ENCODE measurements at places on chromosomes 4 and X. TPM values are rescaled to one million over a fixed set of nuclear protein-coding genes. Genes with fewer than 3 reads are reported as not detected.

DNA sequence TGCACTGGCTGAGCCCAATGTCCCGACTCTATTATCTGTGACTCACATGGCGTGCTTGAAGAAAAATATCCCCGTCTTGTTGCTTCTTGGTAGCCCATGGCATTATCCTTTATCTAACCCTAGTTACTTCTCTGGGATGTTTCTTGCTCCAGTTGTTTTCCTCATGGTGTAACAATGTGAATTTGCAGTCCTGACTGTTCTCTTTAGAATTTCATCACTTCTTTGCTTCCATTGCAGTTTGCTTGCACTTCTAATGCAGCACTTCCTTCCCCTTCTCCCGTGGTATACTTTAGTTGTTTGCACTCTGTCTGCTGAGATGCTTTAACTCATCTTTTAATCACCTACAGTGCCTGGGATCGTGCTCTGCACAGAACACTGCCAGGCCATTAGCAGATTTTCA, 126.9 kb downstream of the MAML3 start:
- no peaks in the 10 kb centered on the region for H3K27me3 ChIP-seq
- H3K27ac ChIP-seq: no peak overlapping the region
- no peak overlapping the region for H3K4me3 ChIP-seq
- H3K36me3 ChIP-seq: no peaks in the 10 kb centered on the region
- H3K4me1 ChIP-seq: no peaks in the 10 kb centered on the region

The ITM2A gene
- 2.0 TPM for total RNA-seq

GRCh38 chrX:81308086-81308829, 106.4 kb downstream of the SH3BGRL start:
- H3K36me3 ChIP-seq: no peaks in the 10 kb centered on the region
- H3K27me3 ChIP-seq: no peaks in the 10 kb centered on the region
- no peaks in the 10 kb centered on the region for H3K4me1 ChIP-seq
- no peak overlapping the region for H3K27ac ChIP-seq

- no peaks in the 10 kb centered on the region for H3K4me1 ChIP-seq
- no peak within 1 kb of the TSS for H3K27ac ChIP-seq
- no peak within 1 kb of the TSS for H3K4me3 ChIP-seq
- no peaks in the 10 kb centered on the region for H3K36me3 ChIP-seq
- no peak for DNase-seq
Measured at GRCh38 chr4:825971-826330, at the start of gene CPLX1. Gene CPLX1 (minus strand): TSS chr4:826129. CDS start chr4:824522, 1,607 bp downstream.

DNA sequence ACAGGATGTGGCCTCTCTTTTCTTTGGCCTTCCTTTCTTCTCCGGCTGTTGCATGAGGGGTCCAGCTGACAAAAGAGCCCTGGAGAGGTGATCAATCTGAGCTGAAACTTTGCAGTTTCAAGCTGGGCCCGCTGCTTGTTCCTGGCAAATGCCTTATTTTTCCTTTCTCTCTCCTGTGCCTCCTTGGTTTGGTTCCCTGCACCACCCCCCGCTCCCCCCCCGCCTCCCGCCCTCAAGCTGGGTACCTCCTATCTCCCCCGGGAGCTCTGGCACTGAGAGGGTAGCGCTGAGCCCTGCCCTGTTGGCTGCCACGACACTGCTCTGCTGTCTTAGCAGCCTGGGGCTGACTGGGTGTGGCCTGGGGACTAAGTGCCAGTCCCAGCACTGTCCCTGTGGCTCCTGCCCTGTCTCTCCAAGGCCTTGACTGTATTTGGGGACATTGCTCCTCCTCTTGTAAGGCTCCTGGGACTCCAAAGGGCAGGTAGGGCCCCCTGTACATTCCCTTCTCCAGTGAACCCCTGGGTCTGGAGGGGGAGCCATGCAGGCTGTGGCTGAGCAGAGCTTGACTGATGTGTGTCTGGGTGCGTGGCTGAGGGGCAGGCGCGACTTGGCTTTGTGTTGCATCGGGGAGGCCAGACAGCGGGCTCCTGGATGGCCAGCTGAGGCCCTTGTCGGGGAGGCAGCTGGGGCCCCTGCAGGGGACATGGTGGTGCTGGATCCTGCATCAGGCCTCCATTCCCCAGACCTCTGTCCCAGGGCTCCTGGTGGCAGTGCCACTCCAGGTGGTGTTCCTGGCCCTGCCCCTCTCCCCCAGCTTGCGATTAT, 1.1 kb downstream of the PLXNA3 start:
- no peaks in the 10 kb centered on the region for H3K27me3 ChIP-seq
- H3K27ac ChIP-seq: no peak overlapping the region

- H3K27me3 ChIP-seq: no peaks in the 10 kb centered on the region
- H3K27ac ChIP-seq: no peak overlapping the region
- no peak for DNase-seq
- no peaks in the 10 kb centered on the region for H3K36me3 ChIP-seq
- H3K4me3 ChIP-seq: no peak overlapping the region
Measured at GRCh38 chr4:123755655-123756054, 359.1 kb downstream of the SPRY1 start.

DNA sequence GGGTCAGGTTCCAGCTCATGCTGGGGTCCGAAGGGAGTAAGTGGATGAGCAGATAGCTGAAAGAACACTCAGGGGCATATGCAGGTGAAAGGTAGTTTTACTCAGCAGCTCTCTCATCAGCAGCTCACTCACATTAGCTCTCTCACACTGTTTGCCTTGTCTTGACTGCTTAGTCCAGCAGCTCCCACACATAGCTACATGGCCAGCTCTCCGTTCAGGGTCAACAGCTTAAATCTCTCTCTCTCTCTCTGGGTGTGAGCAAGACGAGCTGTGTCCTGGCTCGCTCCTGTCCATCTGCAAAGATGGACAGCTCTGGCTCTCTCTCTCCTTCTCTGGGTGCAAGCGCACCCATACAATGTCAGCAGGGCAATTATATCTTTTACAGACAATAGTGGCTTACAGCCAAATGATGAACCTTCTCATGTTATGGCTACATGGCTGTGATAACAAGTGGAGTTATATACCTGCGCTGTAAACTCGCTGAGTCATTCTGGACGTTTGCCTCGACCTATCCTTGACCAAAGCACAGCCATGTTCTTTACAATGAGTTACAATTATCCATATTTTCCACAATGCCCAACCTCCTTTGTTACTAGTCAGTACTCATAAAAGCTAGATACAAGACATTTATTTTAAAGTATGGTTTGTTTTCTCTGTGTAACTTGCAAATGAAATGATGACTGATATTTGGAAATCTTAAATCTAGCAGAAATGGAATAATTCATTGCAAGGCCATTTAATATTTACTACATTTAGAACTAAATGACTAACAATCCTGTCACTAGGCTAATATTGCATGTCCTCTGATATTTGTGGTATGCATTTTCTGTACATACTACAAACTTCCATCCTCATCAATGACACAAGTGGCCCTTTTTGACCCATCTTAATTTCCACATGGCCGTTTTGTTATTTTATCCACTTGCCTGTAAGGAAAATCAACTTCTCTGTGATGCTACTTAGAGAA, 9.3 kb downstream of the PAPSS1 start:
- no peaks in the 10 kb centered on the region for H3K36me3 ChIP-seq
- no peak overlapping the region for H3K27ac ChIP-seq
- H3K4me1 ChIP-seq: no peaks in the 10 kb centered on the region

GRCh38 chr4:183390374-183390773, 54.1 kb upstream of the CDKN2AIP start:
- no peak overlapping the region for H3K27ac ChIP-seq
- no peaks in the 10 kb centered on the region for H3K36me3 ChIP-seq
- H3K4me3 ChIP-seq: no peak overlapping the region
- no peaks in the 10 kb centered on the region for H3K27me3 ChIP-seq
- no peak for DNase-seq

DNA sequence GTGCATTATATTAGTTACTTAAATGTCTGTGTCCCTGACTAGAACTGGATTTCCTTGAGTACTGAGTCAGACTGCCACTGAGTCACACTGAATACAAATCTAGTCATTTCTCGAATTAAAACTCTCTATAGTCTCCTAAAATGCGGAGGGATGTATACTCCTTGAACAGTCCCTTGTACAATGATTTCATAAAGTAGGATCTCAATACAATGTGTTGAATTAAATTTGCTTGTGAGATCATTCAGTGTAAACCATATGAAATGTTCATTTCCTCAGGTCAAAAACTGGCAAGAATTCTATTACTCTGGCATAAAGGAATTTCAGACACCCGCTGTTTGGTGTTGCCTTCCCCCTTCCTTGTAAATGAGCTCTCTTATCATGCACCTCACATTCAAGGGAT, 17.5 kb upstream of the FAM241A start:
- no peak overlapping the region for H3K4me3 ChIP-seq
- H3K27me3 ChIP-seq: no peaks in the 10 kb centered on the region
- H3K36me3 ChIP-seq: no peaks in the 10 kb centered on the region

DNA sequence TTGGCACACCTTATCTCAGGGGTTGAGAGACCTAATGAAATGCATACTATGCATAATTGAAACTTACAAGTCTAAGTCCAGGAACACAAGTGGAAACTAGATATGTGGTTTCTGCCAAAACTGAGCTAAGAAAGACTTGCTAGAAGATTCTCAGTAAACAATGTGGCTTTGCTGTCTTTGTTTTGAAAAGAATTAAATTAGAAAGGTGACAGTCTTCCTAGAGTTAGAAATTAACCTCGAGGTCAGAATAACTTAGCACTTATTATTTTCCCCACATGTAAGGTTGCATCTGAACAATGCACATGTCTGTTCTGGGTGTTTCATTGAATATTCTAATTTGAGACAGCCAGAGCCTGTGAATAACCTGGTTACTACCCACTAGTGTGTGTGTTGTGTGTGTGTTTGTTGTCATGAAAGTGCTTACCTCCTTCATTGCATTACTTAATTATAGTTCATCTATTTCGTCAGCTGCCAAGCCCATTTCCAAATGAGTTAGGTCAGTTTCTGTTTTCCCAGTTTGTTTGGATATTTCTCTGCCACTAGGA, 1.5 kb downstream of the EREG start:
- no peak for DNase-seq
- peaks cover 16% of the 10 kb centered on the region for H3K27me3 ChIP-seq
- H3K36me3 ChIP-seq: no peaks in the 10 kb centered on the region
- H3K4me3 ChIP-seq: no peak overlapping the region
- no peaks in the 10 kb centered on the region for H3K4me1 ChIP-seq
- H3K27ac ChIP-seq: no peak overlapping the region

The PCDH18 gene
- 1.8 TPM for total RNA-seq

DNA sequence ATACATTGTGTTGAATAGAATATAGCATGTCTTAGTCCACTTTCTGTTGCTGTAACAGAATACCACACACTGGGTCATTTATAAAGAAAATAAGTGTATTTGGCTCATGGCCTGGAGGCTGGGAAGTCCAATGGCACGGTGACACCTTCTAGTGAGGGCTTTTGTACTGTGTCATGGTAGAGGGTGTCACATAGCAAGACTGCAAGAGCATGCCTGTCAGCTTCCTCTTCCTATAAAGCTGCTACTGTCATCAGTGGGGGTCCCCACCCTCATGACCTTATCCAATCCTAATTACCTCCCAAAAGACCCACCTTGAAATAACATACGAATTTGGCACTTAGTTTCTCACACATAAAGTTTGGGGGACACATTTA, 193.2 kb downstream of the PTTG2 start:
- DNase-seq: no peak
- H3K27ac ChIP-seq: no peak overlapping the region
- no peaks in the 10 kb centered on the region for H3K36me3 ChIP-seq

The IL3RA gene
- total RNA-seq: 0.87 TPM

GRCh38 chr4:26510334-26510964, 20.2 kb upstream of the CCKAR start:
- H3K4me3 ChIP-seq: no peak overlapping the region
- H3K27ac ChIP-seq: no peak overlapping the region
- H3K27me3 ChIP-seq: no peaks in the 10 kb centered on the region
- no peak for DNase-seq
- no peaks in the 10 kb centered on the region for H3K4me1 ChIP-seq
- no peaks in the 10 kb centered on the region for H3K36me3 ChIP-seq

The SLC25A6 gene
- 44.3 TPM for total RNA-seq

DNA sequence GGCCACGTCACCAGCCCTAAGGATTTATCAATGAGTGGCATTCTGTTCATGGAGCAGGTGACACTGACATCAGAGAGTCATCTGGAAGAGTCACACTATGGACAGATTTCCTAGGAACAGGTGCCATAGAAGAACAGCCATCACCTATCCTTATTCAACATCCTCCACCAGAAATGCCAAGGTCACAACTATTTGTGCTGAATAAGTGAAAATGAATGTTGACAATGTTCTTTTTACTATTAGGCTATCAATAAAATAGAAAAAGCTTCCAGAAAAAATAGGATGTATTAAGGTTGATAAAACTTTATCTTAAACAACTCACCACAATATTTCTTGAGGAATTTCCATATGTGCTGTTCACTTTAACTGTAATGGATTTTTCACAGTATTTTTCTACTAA, 62.9 kb downstream of the HAUS3 start:
- no peak for DNase-seq
- H3K27ac ChIP-seq: no peak overlapping the region
- no peaks in the 10 kb centered on the region for H3K4me1 ChIP-seq
- no peak overlapping the region for H3K4me3 ChIP-seq
- no peaks in the 10 kb centered on the region for H3K27me3 ChIP-seq

DNA sequence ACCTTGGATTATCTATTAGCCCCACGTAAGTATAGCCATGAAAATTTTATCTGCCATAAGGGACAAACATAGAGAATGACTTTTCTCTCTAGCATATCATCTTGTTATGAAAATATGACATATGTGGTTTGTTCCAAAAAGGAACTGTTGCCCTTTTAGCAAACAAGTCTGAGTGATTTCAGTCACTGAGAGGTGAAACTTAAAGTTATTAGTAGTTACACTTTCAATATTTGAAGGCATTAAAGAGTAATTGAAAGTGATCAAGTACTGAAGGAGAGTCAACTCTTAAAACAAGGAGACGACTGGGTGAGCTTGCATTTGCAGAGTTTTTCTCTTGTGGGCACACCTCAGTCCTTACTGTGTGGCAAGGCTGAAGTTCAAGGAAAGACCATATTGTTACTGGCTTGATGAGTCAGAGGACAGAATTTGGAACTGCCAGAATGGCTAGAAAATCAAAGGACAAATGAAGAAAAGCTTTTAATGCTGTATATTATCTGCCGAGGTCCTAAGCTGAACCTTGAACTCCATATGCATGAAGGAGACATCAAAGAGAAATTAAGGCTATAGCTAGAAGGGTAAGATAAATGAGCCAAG, 205.1 kb upstream of the EMCN start:
- H3K4me3 ChIP-seq: no peak overlapping the region
- H3K36me3 ChIP-seq: no peaks in the 10 kb centered on the region
- no peaks in the 10 kb centered on the region for H3K27me3 ChIP-seq
- no peaks in the 10 kb centered on the region for H3K4me1 ChIP-seq

The HTN3 gene
- total RNA-seq: not detected

DNA sequence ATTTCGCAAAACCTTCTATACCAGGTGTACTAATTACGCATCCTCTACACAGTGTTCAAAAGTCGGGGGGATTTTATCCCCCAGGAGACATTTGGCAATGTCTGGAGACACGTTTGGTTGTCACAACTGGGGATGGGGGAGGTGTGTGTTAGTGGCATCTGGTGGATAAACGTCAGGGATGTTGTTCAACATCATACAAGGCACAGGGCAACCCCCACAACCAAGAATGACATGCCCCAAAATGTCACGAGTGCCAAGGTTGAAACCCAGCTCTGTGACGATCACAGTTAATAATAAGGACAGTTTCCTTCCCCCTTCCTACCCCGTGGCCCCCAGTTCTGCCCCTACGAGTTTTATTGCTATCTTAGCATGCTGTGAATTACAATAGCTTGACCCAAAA, 15.9 kb upstream of the SEL1L3 start:
- H3K27ac ChIP-seq: no peak overlapping the region
- DNase-seq: no peak
- no peaks in the 10 kb centered on the region for H3K27me3 ChIP-seq
- H3K4me3 ChIP-seq: no peak overlapping the region

GRCh38 chr4:82687531-82687930, 111.1 kb downstream of the SCD5 start:
- H3K27me3 ChIP-seq: no peaks in the 10 kb centered on the region
- no peak for DNase-seq
- no peaks in the 10 kb centered on the region for H3K4me1 ChIP-seq
- no peaks in the 10 kb centered on the region for H3K36me3 ChIP-seq
- H3K27ac ChIP-seq: no peak overlapping the region

The BMX gene
- total RNA-seq: 0.33 TPM
